ENCODE measurements at places on chromosomes 12 and 14.
A peak's percentile ranks its signal among the peaks of the same experiment; 100 is the strongest.

DNA sequence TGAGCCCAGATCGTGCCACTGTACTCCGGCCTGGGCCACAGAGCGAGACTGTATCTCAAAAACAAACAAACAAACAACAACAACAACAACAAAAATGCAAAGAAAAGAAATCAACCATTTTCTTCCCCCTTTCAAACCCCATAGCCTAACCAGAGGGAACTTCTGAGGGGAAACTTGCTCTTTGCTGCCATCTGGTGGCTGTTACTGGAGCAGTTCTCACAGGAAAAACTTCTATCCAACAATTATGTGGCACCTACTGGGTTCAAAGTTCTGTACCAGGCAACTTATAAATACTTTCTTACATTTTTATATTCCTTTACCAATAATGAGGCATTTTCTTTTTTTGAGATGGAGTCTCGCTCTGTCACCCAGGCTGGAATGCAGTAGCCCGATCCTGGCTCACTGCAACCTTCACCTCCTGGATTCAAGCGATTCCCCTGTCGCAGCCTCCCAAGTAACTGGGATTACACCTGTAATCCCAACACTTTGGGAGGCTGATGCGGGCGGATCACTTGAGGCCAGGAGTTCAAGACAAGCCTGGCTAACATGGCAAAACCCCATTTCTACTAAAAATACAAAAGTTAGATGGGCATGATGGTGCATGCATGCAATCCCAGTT lies 50.9 kb upstream of the BICDL1 start:
- DNase-seq, result peak; percentile 3

- DNase-seq, result no peak
Measured at GRCh38 chr12:26101350-26101734, 23.5 kb downstream of the BHLHE41 start.

GRCh38 chr14:67513631-67514108 lies 19.4 kb upstream of the PLEKHH1 start:
- no peak for DNase-seq

GRCh38 chr14:103328941-103329340 lies 5.1 kb upstream of the EIF5 start:
- DNase-seq, result no peak

DNA sequence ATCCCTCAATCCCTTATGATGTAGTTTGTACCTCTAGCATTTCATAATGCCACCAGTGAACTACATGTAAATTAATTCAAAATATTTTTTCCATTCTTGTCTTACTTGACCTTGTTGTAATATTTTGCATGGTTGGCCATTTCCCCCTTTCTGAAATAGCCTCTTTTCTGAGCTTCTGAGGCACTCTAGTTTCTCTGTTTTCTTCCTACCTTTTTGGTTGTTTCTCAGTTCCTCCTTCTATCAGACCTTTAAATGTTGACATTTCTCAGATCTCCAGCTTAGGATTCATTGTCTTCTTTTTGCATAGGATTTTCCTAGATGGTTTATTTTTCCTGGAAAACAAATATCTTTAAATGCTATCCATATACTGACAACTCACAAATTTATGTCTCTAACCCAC lies 9.8 kb upstream of the RMST start:
- no peak for DNase-seq

GRCh38 chr12:79267580-79267979 lies 403.0 kb downstream of the SYT1 start:
- DNase-seq, result no peak

- no peak for DNase-seq
Measured at GRCh38 chr12:4224206-4224889, 49.2 kb upstream of the CCND2 start.

DNA sequence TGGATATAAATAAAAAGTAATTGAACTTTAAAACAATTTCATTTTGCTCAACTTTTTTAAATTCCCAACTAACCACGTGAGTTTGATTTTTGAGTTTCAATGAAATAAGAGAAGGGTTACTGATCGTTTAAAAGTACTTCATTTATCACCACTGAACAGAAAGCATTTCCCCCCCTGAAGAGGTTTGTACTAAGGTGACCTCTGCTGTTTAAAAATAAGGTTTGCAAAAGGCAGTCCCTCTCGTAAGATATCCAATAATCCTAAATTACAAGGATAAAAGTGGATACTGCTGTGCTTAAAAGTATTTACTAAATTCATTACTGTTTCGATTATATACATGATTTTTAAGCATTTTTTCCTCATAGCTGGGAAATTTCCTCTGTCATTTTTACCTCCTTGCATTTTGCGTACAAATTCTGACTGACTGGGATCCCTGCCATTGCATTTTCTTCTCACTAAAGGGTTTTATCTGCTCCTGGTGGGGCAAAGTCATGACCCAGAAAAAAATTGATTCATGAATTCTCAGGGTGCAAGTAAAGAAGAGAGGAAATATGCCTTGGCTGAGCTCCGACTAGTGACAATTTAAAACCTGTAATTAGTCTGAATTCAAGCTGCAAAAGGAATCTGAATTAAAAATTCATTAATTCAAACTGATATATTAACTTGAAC lies 463.8 kb downstream of the PRKD1 start:
- DNase-seq, result no peak

DNA sequence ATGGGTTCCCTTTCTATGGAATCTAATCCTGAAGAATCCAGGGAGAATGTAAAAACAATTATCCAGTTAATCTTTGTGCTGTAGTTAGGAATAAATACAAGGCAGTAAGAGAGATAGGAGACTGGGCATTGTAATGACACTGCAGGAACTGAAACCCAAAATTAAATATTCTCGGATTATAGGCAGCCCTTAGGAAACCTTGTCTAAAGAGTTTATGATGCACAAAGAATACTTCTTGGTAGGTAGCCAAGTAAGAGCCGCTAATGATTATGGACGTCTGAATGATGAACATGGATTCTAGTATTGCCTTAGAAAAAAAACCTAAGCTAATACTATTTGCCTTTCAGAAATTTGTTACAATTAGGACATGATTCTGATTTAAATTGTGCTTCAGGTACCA lies 165.4 kb upstream of the LRIG3 start:
- DNase-seq, result no peak

DNA sequence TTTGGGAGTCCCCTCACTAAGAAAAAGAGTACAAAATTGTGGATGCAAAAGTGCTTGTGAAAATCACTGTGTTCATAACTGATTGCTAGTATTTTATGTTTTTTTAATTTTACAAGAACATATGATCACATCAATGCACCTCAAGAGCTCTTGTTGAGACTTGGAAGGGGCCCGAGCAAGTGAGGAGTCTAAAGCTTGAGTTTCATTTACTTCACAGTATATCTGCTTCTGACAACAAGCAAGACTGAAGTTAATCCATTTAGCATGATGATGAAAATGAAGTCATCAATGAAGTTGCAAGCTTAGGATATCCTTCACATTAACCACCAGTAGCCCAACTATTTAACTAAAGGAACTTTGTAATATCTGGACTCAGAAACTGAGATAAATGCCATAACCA lies 182.5 kb upstream of the DIO2 start:
- DNase-seq, result no peak

GRCh38 chr12:58566599-58566998 lies 353.7 kb downstream of the LRIG3 start:
- no peak for DNase-seq

- no peak for DNase-seq
Measured at GRCh38 chr12:49706351-49707127, 666 bp downstream of the FMNL3 start.

DNA sequence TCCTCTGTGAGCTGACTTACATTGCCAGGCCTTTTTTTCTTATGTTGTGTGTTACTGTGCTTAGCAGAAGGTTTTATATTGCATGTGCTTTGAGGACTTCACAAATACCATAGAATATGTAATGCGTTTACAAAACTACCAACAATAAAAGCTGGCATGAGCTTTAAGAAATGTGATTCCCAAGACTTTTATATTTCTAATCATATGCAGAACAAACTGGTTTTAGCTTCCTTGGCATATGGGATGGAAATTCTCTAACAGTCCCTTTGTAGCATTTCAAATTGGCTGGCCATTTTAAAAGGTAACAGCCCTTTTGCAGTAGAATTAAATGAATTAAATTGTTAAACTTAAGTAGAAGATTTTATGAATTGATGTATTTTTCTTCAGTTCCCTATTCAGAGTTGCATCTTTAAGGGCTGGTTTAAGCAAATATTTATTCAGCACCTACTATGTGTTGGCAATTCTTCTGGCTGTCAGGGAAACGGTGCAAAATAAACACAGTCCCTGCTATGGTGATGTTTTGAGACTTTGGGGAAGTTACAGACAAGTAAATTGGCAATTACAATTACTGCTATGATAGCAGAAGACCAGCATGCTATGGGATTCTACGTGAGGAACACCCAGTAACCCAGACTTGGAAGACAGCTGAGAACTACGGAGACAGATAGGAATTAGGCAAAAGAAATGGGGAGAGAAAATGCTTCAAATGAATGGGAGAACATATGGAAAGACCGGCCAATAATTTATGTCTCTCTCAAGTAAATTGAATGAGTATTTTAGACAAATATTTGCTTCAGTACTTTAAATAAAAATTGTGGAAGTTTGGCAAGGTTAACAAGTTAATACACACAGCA lies 446.4 kb downstream of the EGLN3 start:
- DNase-seq, result no peak

DNA sequence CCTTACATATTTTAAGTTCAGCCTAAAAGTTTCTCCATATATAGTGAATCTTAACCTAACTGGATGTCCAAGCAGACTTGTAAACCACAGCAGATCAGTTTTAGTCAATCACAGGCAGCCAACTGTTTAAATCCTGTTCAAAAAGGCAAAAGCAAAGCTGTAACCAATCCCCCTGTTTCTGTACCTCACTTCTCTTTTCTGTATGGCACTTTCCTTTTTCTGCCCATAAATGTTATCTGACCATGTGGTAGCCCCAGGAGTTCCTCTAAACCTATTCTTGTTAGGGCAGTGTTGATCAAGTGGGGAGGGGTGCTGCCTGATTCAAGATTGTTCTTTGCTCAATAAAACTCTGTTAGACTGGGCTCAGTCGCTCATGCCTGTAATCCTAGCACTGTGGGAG lies 8.5 kb upstream of the DACT1 start:
- DNase-seq, result no peak

DNA sequence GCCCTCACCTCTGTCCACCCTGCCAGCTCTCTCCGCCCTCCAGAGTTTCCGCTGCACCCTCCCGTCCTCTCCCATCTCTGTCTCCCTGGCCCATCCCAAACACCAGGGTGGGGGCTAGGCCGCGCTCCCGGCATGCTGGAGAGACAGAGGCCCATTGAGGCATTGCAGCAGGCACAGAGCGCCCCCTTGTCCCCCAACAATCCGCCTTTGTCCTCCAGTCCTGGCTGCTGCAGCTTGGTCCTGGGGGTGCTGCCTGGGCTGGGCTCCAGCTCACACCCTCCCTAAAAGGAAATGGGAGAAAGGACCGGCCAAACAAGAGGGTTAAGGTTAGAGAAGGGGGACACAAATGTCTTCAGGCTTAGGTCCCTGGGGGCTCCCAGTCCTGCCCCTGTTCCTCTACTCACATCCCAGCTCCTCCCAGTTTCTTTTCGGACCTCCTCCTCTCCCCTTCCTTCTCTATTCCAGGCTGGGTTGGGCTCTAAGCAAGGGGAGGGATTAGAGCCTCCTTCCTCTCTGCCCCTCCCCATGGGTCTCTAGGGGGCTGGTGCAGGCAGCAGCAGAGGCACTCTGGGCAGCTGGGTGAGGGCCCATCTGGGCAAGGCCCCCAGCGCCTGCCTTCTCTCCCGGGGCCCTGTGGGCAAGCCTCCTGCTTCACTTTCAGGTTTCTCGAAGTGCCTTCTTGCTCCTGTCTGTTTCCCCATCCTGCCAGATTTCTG lies at the start of gene CMTM5:
Gene CMTM5 (plus strand): TSS at position 565 of the 716 bp plus-strand sequence. CDS start 206 bp downstream, outside the sequence.
- DNase-seq, result no peak

DNA sequence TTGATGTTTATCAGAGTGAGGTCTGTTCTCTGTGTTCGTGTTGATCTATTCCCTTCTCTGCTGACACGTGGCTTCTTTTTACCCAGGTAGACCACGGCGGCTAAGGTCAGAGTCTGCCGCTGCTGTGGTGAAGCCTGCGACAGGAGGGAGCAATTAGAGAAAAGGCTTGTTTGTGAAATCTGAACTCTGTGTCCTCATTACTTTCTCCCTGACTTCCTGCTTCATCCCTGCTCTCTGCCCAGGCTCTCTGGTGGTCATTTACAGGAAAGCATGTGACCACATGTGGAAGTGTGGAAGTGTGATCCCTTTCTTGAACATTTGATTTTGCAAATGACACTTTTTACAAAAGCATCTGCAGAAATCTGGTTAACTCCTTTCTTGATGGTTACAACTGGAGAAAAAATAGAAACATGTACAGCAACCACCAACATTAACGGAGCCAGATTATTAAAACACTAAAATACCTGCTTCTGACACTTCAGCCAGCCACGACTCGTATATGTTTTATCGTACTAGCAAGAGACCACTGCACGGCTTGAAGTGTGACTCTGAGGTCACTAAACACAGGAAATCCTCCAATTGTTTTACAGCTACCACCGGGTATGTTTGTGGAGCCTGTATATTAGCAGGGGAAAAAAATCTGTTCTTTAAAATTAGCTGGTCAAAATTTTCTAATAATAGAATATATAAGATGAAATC lies 388.6 kb upstream of the TMPO start:
- DNase-seq, result no peak

DNA sequence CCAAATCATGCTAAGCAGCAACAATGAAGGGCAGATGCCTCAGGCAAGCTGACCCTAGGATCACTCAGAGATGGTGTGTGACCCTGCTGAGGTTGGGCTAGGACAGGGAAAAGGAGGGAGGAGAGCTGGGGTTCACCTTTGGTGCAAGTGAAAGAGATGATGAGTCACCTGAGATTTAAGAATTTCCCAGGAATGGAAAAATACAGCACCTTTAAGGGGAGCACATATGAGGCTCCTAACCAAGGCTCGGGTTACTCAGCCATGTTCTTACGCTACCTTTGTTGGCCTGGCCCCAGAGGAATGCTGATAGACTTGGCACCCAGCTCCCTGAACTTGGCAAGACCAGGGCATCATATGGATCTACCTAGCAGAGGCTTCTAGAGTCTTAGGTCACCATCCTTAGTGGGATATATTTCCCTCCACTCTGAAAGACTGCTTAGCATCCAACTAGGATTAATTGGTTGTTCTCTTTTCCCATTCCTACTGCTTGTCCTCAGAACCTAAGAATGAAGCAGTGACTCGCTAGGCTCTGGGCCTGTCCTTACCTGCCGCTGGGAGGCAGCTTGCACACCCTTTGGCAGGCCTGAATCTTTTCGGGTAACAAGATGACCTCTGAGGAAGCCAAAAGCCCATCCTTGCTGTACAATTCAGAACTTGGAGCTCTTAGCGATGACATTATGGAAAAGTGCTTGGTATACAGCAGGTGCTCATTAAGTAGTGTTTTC lies 4.0 kb upstream of the NAA25 start:
- DNase-seq, result no peak

GRCh38 chr12:107344035-107344808 lies 250.9 kb upstream of the CRY1 start:
- no peak for DNase-seq

DNA sequence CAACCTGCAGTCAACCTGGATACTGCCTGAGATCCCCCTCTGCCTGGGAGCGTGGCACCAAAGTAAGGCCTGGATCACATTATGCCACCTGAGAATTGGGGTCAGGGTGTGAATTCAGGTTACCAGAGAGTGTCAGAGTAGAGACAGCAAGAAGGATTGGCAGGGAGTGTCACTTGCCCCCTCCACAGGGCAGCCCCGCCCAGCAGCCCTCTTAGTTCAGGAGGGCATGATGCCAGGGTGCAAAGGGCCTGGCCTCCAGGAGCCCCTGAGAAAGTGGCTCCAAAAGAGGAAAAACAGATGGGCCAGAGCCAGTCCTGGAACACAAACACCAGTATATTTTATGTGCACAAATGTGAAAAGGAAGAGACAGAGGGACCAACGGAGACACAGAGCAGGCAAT lies 18.6 kb downstream of the TMEM229B start:
- no peak for DNase-seq

GRCh38 chr12:128476266-128476665 lies 209.3 kb downstream of the TMEM132C start:
- no peak for DNase-seq

All from NCI-H1048 (cell line).